CD8-positive, alpha-beta memory T cell (primary cell): ENCODE measurements at places on chromosomes 16 and 17.

GRCh38 chr17:80082403-80083135 lies 18.8 kb upstream of the GAA start:
- peak; percentile 66 for DNase-seq

- no peak for DNase-seq
Observed at GRCh38 chr17:161481-161880, 20.0 kb downstream of the DOC2B start.

DNA sequence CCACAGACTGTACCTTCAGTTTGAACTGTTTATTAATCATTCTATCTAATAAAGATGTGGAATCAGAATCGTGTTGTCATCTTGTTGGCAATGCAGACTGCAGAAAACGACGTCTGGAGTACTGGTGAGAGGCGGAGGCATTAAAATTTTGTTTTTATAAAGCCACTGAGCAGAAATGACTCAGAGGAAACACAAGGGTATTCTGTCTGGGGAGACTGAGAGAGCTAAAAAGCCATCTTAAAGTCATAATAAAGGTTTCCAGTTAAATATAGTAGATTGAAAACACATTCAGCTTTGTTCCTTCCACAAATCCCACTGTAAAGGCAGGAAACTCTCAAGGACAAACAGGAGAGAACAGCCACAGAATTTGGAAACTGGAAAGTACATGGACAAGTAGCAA lies 74.2 kb downstream of the CPPED1 start:
- DNase-seq, result no peak

DNA sequence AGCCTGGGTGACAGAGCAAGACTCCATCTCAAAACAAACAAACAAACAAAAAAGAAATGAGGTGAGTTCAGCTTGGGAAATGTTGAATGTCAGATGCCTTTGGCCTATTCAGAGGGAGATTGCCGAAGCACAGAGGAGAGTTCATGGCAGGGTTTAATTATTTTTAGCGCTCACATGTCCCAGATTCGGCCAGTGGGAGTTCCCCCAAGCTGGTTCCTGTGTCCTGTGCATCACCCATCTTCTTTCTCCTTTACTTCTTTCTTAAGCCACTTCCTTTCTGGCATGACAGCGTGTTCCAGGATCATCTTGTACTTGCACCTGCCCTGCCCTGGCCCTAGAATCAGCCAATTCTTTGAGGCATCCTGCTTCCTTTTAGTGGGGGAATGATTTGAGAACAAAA lies 9.2 kb downstream of the MPV17L start:
- no peak for DNase-seq

GRCh38 chr17:74547736-74548135 lies 1.8 kb upstream of the CD300C start:
- DNase-seq, result no peak

DNA sequence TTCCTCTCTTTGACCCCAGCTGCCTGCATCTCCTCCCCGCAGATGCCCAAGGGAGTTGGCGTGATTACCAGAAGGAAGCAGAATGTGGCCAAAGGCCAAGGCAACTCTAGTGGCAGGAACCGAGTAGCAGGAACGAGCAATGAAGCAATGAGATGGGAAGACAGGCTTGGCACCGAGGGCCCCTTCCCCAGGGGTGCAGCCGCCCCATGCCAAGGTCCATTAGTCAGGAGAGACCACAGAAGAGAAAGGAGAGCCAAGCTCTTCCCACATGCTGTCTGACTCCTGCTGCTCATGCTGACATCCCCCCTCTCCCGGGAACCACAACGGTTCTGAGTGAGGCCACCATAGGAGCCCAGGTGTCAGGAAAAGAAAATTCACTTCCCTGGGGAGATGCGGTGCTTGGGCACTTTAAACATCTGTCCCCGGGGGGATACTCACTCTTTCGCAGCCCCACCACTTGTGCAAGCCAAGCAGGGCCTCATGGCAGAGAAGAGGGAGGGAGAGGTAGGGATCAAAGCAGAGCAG lies 67.4 kb downstream of the MYO18A start:
- no peak for DNase-seq
